AG08395 (cell line): ENCODE measurements at places on chromosomes 6 and 20.

DNA sequence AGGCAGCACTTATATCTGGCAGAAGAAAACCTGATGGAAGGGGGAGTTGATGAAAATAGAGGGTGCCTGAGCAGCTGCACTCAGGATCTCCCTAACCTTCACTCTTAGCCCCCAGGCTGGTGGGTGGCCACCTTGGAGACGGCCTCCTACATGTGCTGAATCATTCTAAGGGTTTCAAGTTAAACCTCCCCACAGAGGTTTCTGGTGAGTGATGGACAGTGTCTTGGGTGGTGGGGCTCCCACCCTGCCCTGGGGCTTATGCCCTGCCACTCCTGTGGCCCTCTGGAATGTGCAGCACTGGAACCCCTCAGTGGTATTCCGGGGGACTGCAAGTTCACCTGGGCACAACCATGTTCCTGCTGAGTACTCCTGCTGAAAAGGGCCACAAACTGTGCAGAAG lies 357.2 kb downstream of the CD83 start:
- DNase-seq, result no peak

GRCh38 chr6:68059899-68060298 lies 575.2 kb upstream of the ADGRB3 start:
- no peak for DNase-seq

DNA sequence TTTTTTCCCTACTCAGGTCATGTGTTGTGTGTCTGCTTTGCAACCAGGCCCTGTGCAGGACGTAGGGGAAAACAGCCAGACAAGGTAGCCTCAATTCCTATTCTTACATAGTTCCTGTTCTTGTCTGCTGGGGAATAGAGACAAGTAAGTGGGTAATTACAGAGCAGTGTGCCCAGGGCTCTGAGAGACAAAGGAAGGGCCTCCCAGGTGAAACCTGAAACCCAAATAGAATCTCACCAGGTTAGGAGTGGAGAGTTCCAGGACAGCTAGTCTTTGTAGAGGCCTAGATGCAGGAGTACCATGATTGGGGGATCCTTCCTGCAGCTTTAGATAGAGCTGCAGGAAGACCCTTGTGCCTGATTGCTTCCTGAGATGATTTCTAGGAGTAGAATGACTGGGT lies 48.4 kb downstream of the DHX35 start:
- no peak for DNase-seq

- DNase-seq, result no peak
These were observed 273.5 kb downstream of the BTBD9 start for GRCh38 chr6:38366234-38366633.

DNA sequence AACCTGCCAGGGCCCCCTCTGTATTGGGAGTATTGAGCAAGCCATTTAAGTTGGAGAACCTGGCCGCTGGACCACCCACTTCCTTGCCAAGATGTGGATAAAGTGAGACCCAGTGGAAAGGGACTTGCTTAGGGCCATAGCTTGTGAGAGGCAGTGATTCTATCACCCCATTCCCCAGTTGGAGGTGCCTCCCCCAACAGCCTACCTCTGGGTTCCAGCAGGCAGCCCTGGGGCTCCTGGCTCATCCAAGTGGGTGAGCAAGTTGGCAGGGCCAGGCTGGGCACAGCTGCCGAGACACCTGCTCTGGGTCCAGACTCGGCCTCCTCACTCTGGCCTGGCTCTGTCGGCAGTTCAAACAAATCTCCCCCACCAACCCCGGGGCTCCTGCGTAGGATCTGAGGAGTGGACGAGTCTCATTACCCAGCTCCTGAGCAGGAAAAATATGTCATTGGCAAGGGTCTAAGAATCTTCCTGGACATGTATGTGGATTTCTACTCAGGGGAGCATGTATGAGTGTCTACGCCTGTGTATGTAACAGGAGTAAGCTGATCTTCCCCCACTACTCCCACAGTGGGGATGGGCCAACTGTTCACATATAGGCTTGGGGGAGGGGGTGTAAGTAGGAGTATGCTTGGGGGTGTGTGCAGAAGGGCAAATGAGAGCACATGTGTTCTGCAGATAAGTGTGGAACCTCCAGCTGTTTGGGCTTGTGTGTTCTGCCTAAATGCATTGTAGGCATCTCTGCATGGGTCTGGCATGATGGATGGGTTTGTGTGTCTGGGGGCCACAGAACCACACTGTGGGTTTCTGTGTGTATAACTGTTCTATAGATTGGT lies 1.9 kb downstream of the ID1 start:
- peak; percentile 59 for DNase-seq

DNA sequence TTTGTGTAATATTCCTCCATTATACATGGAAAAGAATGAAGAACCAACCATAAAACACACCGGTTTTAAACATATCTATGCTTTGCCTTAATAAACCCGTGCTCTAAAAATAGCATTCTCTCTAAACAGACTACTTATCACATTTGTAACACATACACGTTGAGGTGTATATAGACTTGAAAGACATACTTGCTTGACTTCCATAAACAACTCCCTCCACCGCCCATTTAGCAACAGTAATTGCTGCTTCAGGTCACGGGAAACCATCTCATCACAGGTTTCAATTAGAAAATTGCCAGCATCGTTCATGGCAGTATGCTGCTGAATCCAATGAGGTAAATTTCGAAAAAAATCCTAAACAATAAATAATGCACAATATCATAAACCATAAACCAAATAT lies 174.0 kb downstream of the SYNE1 start:
- DNase-seq, result no peak

DNA sequence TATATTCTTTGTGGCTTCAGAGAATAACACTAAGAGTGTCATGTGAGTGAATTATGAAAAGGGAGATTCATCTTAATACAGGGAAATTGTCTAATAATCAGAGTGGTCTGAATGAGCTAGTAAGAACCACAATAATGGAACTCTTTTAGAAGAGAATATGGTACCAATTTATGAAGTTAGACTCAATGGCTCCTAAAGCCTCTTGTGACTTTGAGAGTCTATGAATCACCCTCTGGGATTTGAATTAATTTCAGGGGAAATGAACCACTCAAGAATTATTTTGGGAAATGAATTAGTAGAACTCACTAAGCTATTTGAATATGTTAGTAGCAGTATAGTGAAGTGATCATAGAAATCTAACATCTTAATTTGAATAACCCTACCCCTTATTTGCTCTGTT lies 14.3 kb downstream of the PCMT1 start:
- peak; percentile 12 for DNase-seq

- no peak for DNase-seq
These were observed 4.9 kb upstream of the ZNF831 start for GRCh38 chr20:59158673-59159072.

DNA sequence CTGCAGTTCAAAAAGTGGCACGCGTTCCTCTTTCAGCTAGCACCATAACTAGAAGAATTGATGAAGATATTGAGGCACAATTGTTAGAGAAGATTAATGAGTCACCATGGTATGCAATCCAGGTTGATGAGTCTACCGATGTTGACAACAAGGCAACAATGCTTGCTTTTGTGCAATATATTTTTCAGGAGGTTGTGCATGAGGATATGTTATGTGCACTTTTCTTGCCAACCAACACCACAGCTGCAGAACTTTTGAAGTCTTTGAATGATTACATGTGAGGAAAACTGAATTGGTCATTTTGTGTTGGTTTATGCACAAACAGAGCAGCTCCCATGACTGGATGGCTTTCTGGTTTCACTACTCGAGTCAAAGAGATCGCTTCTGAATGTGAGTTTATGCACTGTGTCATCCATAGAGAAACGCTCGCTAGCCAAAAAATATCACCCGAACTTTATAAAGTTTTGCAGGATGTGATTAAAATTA lies 129.3 kb upstream of the SLC24A3 start:
- DNase-seq, result no peak

- no peak for DNase-seq
These were observed 20.7 kb upstream of the SULF2 start for GRCh38 chr20:47805951-47806350.

DNA sequence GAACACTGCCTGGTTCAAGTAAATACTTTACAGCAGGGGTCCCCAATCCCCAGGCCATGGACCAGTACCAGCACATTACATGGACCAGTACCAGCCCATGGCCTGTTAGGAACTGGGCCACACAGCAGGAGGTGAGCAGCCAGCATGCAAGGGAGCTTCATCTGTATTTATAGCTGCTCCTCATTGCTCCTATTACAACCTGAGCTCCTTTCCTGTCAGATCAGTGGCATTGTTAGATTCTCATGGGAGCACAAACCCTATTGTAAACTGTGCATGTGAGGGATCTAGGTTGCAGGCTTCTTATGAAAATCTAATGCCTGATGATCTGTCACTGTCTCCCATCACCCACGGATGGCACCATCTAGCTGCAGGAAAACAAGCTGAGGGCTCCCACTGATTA lies 12.0 kb upstream of the RBPJL start:
- DNase-seq, result no peak

DNA sequence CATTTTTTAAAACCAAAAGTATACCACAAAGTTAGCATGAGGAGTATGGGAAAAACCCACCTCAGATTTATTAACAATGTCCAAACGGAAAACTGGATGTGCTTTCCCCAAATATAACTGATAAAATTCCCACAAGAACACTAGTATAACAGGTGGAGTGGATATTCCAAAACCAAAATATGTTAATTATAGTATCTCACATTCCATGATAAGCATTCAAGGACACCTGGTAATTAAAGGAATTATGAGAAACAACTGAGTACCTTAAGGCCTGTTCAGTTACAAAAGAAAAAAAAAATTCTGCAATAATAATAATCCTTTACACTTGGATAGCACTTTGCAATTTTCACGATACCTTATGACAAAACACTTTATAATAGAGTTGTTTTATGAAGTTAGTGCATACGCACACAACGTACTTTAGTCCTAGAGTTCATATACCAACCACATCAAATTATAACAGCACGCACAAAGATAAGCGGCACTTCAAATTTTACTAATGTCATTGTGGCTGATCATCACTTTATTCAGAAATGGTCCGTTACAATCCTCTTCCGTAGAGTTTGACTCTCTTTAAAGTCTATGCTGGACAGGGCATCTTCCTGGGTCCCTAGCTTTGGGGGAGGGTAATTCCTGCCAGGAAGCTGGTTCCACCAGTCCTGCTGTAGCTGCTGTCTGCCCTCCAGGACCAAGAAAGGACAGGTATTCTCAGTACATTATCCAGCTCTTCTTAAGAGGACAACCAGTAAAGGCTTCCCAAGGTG lies 1.7 kb downstream of the CDK19 start:
- DNase-seq, result no peak

DNA sequence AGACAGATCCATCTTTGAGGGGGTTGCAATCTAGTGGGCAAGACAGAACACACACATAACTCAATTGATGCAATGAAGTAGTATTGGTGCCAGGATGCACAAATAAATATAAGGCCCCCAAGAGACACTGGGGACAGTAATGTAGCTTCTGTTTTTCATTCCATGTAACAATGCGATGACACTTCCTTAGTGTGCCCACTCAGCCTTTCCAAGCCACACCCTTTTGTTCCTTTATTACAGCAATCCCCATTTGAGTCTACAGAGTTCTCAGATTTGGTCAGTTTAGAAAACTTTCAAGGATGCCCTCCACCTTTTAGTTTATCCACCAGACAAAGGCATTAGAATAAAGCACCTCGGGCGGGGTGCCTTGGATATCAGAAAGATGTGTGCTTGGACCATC lies 15.5 kb downstream of the TGM3 start:
- no peak for DNase-seq

- peak; percentile 17 for DNase-seq
These were observed 55.3 kb upstream of the FAM83D start for GRCh38 chr20:38870733-38871559.

DNA sequence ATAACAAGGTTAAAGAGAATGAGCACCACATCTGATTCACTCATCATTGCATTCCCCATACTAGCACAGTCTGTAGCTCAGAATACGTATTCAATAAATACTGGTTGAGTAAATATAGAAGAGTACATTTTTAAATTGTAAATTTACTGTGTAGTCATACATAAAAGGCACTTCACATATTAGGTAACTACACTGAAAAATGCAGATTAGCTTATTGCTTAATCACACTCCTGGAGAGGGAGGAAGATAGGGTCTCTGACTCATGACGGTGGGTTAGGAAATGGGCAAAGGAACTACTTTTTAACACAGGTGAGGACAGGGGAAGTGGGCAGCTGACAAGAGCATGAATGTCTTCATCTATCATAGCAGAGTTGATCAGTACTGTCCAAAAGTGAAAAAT lies 133.2 kb downstream of the TBC1D32 start:
- DNase-seq, result no peak

DNA sequence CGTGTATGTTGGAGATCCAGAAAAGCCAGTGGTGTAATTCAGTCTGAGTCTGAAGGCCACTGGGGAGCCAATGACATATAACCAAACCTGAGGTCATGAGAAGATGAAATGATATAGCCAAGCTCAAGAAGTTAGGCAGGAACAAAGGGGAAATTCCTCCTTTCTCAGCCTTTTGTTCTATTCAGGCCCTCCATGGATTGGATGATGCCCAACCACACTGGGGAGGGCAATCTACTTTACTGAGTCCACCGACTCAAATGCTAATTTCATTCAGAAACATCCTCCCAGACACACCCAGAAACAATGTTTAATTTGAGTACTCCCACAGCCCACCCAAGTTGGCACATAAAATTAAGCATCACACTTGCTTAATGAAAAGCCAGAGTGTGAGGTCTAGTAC lies 183.6 kb downstream of the GJA1 start:
- no peak for DNase-seq

GRCh38 chr6:158014505-158015187 lies 33.0 kb downstream of the SYNJ2 start:
- DNase-seq, result peak; percentile 11

GRCh38 chr6:150788089-150788488 lies 77.4 kb upstream of the MTHFD1L start:
- no peak for DNase-seq

DNA sequence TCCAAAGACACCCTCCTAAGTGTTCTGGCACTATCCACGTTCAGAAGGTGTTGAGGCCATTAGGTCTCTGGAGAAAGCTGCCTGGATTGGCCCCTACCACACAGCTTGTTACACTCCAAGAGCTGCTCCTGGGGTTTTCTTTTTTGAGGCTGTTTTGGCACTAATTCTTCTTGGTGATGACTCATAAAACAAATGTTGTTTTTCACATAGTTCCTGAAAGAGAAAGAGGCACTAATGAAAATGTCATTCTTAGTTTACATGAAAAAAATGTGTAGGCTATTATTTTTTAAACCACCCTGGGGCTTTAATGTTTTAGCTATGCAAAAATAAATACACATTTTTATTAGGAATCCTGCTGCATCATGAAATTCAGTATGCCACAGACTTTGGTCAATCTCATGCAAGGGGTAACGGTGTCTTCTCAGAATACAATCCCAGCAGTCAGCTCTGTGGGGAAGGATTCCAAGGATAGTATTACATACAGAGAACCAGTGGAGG lies 38.1 kb downstream of the TBPL1 start:
- peak; percentile 64 for DNase-seq

- no peak for DNase-seq
These were observed 89.1 kb upstream of the THBS2 start for GRCh38 chr6:169342710-169343109.

GRCh38 chr6:7479801-7480266 lies 61.6 kb upstream of the DSP start:
- DNase-seq, result peak; percentile 78

GRCh38 chr6:167479901-167480648 lies 155.2 kb downstream of the TTLL2 start:
- DNase-seq, result no peak
